ENCODE measurements at places on chromosomes 7 and 10. TPM values are rescaled to one million over a fixed set of nuclear protein-coding genes. Genes with fewer than 3 reads are reported as not detected.
A peak's percentile ranks its signal among the peaks of the same experiment; 100 is the strongest.

DNA sequence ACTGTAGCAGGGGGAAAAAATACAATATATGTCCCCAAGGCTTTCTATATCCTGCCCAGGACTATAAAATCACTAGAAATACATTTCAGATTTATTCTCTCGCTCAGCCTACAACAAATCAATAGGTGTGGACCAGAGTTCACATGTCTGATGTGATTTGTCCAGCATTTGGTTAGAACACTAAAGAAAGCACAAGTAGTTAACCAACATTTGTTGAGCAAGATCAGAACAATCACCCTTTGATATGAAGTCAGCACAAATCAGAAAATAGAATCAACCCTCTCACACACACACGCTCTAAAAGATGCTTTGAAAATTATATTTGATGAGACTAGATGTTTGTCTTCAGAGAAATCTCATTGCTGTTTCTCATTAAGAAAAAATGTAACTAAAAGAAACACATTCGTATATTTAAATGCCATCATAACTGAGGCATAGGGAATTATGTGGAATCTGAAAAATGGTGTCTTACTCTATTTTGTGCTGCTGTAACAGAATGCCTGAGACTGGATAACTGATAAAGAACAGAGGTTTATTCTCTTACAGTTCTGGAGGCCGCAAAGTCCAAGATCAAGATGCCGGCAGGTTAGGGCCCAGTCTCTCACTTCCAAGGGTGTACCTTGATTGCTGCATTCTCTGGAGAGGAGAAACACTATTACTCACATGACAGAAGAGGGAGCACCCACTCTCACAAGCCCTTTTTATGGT lies 10.5 kb downstream of the AKR1D1 start:
- no peak overlapping the region for H3K4me3 ChIP-seq
- H3K36me3 ChIP-seq: no peaks in the 10 kb centered on the region
- peaks cover 8% of the 10 kb centered on the region for H3K4me1 ChIP-seq

DNA sequence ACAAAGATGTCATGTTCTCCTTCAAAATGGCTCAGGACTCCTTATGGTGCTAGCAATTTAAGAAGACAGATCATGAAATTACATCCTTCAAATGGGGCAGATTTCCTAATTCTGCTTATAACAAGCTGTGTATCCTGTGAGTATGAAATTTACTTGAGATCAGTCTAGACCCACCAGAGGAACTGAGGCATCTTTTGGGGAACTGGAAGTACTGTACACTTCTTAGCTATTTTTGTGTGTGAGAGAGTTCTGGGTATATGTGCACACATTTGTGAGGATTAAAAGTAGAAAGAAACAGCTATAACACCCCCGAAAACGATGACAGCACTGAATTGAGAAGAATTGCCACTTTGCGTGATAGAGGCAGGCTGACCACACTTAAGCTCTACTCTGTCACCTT lies 187.0 kb upstream of the CCDC6 start:
- H3K36me3 ChIP-seq: peaks cover 7% of the 10 kb centered on the region
- H3K27me3 ChIP-seq: no peaks in the 10 kb centered on the region
- no peak for DNase-seq
- peak overlapping the region; percentile 39 for H3K27ac ChIP-seq
- peaks cover 15% of the 10 kb centered on the region for H3K4me1 ChIP-seq

ACTA2 gene
- total RNA-seq: 6.0 TPM

DNA sequence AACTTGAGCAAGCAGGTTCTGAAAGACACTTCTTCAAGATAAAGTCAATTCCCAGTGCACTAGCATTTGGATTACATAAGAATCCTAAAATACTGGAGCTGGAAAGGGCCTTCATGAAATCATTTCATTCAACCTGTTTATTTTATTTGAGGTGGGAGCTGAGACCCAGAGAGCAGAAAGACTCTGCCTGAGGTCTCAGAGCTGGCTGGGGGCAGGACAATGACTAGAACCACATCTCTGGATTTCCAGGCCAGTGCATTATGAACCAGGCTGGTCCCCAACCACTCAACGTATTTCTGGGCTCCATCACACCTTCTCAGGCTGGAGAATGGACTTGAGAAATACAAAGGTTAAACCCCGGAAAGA lies 8.4 kb downstream of the ANXA11 start:
- H3K4me3 ChIP-seq: peak overlapping the region; percentile 17
- H3K27me3 ChIP-seq: no peaks in the 10 kb centered on the region
- H3K4me1 ChIP-seq: peaks cover 47% of the 10 kb centered on the region
- DNase-seq: no peak
- H3K27ac ChIP-seq: peak overlapping the region; percentile 97

Measured in progenitor cell of endocrine pancreas (in vitro differentiated cells).